Erythroblast (primary cell): ENCODE measurements at places on chromosomes 12 and 14.

GRCh38 chr14:94650444-94650775, 38.2 kb downstream of the SERPINA3 start:
- no peak for DNase-seq

- peak; percentile 68 for DNase-seq
Measured at GRCh38 chr14:21978184-21978998, 304.8 kb upstream of the OR4E1 start.

- DNase-seq: no peak
Measured at GRCh38 chr14:69004731-69005431, 25.8 kb upstream of the ACTN1 start.

GRCh38 chr12:113149361-113150150, at the start of gene CFAP73:
CFAP73 (plus strand) TSS chr12:113149724; CDS start chr12:113149858, 134 bp downstream.
- DNase-seq: peak; percentile 39

GRCh38 chr12:109393437-109394345, 46.0 kb downstream of the MYO1H start:
- peak; percentile 73 for DNase-seq

- DNase-seq: no peak
Measured at GRCh38 chr12:33639975-33640374, 200.4 kb upstream of the SYT10 start.

GRCh38 chr12:25734529-25735180, 181.6 kb upstream of the LMNTD1 start:
- no peak for DNase-seq

GRCh38 chr14:65222440-65222858, 120.1 kb upstream of the MAX start:
- DNase-seq: peak; percentile 69

DNA sequence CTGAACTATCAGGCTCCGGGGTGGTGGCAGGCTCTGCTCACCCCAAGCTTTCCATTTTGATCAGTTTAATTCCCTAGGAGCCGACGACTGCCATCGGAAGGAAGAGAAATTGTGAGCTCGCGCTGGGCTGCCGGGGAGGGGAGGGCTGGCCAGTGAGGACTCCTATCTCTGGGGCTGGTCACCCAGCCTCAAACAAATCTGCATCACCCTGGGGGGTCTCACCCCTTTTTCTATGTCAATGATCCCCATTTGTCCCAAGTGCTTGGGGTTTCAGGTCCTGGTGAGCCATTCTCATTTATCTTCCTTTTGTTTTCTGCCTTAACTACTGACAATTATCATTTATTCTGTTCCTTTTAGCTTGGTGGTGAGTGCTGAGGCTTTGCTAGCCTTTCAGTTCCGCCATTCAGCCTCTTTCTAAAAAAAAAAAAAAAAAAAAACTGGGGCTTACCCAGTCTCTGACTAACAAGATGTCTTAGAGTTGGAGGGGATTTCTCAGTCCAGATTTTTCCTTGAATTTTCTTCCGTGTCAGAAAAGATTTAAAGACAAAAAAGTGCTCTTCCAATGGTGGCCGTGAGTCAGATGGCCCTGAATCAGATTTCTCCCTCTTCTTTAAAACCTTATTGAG, 22.8 kb upstream of the USP44 start:
- no peak for DNase-seq

DNA sequence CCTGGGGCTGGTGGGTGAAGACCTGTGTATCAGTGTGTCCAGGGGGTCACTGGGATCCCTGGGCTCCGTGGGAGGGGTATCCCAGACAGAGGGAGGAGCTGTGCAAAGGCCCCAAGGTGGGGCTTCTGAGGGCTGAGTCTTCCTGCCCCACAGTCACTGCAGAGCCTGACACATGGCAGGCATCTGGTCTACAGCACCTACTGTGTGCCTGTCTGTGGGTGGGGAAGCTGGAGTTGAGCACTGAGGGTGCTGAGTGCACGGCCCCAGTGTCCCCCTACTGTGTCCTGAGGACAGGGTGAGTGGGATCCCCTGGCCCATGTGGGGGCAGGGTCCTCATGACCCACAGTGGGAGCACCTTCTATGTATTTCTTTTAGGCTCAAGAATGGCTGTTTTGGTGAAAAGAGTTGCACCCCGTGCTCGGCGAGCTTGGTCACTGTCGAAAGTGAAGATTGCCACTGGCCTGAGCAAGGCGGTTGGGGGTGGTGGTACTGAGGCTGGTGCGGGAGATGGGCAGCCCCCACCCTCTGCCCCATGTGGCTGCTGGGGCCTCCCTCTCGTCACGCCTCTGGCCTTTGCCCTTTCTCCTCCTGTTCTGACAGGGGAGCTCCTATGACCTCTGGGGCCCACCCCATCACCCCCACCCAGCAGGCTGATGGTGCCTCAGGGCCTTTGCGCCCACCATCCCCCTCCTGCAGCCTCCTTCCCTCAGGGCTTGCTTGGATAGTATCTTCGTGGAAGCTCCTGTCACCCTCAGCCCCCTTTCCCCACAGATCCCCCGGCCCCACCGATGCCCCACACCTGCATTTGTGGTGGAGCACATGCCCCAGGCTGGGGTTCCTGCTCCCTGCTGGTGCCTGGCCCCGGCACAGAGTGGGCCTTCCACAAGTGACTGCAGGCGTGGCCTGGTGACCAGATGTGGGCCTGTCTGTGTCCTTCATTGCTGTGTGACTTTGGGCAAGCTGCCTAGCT, 55.8 kb downstream of the BEGAIN start:
- no peak for DNase-seq
